ENCODE measurements at places on chromosomes 5 and 9. TPM values are rescaled to one million over a fixed set of nuclear protein-coding genes. Genes with fewer than 3 reads are reported as not detected.

DNA sequence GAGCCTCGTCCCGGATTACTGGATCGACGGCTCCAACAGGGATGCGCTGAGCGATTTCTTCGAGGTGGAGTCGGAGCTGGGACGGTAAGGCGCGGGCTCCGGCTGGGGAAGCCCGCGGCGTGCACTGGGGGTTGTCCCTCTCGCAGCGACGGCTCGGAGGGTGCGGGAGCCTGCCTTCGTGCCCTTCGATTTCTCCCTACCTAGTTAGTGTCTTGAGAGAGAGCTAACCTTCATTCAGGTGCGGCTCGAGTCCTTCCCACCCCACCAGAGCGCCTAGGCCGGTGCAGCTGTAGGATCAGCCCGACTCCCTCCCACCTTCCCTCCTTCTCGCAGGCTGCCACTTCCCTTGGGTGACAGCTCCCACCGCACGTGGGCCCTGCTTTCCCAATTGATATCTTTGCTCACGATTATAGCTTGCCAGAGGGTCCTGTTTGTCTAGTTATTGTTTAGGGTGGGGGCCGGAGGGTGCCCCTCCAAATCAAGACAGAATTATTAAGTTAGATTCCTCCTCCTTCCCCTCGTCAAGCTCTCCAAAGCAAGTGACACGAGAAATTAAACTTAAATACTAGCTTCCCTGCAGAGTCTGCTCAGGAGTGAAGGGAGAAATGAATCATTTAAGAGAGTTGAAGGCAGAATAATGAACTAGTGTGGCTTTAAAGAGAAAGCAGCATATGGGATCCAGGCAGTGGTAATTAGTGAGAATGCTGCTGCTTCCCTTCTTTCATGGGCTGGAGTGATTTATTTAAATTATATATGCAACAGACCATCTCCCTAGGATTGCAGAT lies 569 bp downstream of the CAMK4 start:
- no peak for DNase-seq

- no peak for DNase-seq
These were observed 5.1 kb downstream of the SPZ1 start for GRCh38 chr5:80324912-80325311.

GRCh38 chr5:139204196-139204595 lies 6.0 kb upstream of the SIL1 start:
- DNase-seq: no peak

DNA sequence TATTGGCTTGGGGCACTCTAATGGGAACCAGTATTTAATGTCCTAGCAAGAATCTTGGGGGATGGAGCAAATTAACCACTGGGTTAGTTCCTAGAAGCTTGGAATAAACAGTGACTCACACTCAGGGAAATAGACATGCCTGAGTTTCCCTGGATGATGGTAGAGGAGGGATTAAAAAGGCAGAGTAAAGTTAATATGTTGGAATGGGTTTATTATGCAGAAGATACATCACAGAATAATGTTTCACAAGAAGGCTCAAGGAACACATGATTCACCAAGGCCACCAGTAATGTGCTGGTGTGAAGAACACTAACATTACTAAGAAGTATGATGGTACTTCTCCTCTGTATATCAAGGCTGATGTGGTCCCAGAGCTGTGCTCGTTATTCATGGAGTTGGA lies 752.9 kb upstream of the SEMA6A start:
- DNase-seq: no peak

Gene MARCHF3
- total RNA-seq: 6.2 TPM

Gene ADAMTS13
- total RNA-seq: 2.2 TPM

Gene SPAAR
- not detected for total RNA-seq

Gene IFNA1
- not detected for total RNA-seq

Measured in CD4-positive, alpha-beta T cell (primary cell).